ENCODE measurements at places on chromosomes 5 and 9.

DNA sequence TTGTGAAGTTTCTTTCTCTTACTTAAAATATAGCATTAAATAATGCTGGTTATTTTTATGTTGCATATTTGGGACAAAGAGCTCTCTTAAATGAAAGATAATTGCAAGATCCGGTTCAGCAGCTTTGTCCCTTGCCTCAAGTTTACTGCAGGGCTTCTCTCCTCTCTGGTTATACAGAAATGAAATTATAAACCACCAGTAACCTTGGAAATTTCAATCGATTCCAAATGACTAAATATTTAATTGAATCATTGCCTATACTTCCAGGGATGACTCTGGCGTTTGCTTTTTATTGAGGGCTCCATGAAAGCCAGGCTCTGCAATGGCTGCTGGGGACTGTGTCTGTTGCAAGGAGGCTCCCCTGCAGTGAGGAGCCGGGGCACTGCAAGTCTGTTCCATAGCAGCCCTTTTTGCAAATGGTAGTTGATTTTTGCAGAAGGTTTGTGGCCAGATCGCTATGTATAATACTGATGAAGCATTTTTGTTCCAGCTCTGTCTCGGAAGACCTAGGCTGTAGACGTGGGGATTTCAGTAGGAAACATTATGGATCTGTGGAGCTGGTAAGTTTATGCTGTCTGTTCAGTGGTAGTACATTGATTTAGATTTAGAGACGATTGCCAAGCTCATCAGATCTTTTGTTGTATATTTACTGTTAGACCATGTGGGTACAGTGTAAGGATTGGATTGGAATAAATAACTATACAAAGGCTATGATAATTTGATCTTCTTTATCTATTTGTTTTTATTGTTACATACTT, at the start of gene GARNL3:
Gene GARNL3 (plus strand): TSS at position 313 of the 758 bp plus-strand sequence. CDS start 104 bp downstream, at position 417.
- DNase-seq: peak; percentile 16

- DNase-seq: no peak
These were observed 245.3 kb upstream of the RASA1 start for GRCh38 chr5:87022415-87022814.

DNA sequence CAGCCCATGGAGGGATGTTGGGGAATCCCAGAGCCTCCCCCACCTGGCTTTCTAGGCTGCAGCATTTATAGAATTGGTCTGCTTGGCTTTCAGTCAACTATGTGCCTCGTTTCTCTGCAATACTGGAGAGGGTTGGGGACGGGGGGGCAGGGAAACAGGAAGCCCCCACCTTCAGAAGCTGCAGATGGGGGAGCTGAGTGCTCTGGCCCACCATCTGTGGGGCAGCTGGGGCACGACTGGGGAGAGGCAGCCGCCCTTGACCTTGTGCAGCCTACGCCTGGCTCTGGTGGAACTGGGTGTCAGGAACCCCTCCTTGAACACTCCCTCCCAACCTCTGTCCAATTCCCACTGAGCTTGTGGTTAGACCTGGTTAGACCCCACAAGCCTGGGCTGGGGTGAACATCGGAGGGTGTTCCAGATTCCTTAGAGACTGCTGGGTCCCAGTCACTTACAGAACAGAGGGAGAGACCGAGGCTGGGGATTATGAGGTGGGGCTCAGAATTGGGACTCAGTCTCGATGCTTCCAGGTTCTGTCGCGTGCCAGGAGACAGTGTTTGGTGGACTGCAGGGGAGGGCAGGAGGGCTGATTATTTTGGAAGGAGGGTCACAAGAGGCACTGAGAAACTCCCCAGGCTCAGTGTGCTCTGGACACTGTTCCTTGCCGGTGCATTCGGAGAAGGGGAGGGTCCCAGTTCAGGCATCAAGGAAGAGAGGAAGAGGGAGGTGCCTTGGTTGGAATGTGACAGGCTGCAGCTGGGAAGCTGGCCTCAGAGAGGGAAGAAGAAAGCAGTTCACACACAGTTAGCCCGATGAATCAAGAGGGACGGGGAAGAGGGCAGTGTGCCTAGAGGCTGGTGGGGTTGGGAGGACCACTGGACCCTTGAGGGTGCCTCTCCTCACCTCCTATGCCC, 25.6 kb downstream of the COL27A1 start:
- no peak for DNase-seq

DNA sequence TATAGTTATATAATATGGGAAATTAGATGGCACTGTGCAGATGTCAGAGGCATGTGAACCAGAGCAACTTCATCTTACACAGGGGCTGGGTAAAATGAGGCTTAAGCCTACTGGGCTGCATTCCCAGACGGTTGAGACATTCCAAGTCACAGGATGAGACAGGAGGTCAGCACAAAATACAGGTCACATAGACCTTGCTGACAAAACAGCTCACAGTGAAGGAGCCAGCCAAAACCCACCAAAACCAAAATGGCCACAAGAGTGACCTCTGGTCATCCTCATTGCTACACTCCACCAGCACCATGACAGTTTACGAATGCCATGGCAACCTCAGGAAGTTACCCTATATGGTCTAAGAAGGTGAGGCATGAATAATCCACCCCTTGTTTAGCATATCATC, 479.4 kb downstream of the TLR4 start:
- DNase-seq: no peak

DNA sequence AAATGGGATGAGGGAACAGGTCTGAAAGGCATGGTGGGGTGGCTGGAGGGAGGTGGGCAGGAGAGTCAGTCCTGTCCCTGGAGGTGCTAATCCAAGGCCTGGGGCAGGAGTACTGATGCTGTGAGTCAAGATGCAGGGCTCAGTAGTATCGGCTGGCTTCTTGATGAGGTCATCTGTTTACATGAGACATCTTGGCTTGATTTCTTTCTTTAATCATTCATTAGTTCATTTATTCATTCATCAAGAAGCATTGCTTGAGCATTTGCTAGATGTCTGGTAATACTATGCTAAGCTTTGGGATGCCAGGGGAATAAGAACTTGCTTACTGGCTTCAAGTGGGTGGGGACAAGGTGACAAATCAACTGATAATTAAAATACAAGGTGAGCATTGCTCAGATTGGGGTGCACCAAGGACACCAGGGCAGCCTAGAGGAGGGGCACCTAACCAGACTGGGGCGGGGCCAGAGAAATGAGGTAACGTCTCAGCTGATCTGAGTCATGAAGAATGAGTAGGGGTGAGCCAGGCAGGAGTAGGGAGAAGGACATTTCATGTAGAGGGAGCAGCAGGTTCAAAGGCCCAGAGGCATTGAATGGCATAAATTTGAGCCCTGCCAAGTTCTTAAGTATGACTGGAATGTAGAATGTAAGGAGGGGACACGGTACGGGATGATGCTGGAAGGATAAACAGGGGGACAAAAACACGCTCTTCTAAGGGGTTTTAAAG, 88.8 kb downstream of the EGFLAM start:
- DNase-seq: no peak

GRCh38 chr5:58737671-58738070, 154.8 kb downstream of the RAB3C start:
- DNase-seq: no peak

- DNase-seq: no peak
These were observed 34.4 kb downstream of the ICE1 start for GRCh38 chr5:5456858-5457257.

- no peak for DNase-seq
These were observed 26.2 kb downstream of the ZNF462 start for GRCh38 chr9:106889061-106889590.

GRCh38 chr9:130244548-130245165, 20.9 kb upstream of the HMCN2 start:
- DNase-seq: no peak

DNA sequence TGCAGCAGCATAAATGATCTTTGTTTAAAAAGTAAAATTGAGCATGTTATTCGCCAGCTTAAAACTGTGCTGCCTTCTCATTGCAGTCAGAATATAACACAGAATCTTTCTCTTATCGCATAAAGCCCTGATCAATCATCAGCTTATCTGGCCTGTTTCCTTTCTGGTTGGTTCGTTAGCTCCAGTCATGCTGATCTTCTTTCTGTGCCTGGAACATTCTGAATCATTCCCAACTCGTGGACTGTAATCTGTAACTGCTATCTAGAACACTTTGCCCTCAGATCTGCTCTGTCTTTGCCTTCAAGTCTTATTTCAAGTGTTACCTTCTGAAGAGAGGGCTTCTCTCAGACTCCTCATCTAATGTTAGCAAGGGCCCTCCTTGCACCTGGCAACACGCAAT, 11.9 kb upstream of the FER start:
- DNase-seq: no peak

- peak; percentile 27 for DNase-seq
These were observed 33.5 kb downstream of the CSNK1G3 start for GRCh38 chr5:123545506-123545905.

- no peak for DNase-seq
These were observed 380.2 kb upstream of the ZNF462 start for GRCh38 chr9:106482733-106483132.

- no peak for DNase-seq
These were observed 197.1 kb upstream of the HMHB1 start for GRCh38 chr5:143614831-143615230.

- no peak for DNase-seq
These were observed 51.5 kb downstream of the SLC44A1 start for GRCh38 chr9:105295986-105296385.

DNA sequence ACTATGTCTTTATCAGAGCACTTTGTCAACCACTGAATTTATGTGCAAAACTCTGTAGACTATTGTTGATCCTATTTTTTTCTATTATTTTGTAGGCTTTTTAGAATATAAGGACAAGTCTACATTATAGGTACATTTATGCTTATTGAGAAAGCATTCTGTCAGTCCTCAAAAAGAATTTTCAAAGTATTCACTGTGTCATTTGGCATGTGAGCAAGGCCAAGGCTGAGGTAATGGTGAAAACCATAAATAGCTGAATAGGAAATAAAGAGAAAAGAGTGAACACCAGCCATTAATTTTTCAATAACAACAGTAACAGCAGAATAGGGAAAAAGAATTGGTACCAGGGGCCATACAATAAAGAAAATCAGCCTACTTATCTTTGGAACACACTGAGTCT, 21.0 kb downstream of the SKIC3 start:
- DNase-seq: no peak

DNA sequence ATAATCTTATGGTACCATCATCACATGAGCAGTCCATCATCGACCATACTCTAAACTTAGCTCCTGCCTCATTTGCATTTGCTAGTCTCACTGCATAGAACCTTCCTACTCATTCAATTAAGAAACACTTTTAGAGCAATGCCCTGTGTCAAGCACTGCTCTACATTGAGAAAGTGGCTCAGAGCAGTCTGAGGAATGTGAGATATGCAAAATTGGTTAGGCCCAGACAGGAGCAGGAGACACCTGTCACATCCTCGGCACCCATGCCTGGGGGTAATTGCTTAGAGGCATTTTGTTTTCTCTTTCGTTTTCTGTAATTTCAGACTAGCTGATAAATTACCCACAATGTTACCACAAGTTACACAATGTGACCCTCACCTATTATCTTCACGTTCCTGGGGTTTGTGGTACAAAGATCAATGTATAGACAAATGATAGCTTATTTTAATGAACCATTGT, 4.9 kb upstream of the RARS1 start:
- DNase-seq: no peak

DNA sequence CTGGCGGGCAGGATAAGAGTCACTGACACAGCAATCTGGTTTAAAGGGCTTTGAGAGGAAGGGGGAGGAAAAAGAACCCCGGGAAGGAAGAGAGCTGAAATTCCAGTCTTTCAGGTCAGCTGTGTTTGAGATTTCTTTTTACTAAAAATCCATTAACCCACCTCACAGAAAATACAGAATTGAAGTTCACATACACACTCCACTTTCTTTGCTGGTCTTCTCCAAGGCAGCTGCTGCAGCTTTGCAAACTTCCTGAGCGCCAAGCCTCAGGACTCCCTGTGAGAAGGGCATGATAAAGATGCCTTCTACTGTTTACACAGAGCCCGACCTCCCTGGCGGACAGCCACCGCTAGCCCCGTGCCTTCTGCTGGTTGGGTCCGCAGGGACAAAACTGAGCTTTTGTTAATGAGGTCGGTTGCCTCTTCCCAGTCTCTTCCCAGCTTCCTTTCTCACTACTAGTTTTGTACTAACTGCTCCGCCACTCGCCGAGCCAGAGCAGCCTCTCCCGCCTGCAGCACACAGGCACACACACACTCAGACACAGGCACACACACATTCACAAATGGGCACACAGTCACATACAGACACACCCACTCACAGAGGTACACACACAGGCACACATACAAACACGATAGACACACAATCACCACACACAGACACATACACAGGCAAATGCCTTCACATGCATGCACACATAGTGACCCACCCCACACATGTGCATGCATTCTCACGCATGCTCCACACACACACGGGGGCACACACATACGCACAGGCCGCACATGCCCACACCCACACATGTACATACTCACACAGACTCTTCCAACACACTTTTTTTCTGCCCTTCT, at the start of gene FREM1:
Gene FREM1 (minus strand): TSS at position 468 of the 845 bp plus-strand sequence. CDS start 41,451 bp downstream, outside the sequence.
- DNase-seq: peak; percentile 76

DNA sequence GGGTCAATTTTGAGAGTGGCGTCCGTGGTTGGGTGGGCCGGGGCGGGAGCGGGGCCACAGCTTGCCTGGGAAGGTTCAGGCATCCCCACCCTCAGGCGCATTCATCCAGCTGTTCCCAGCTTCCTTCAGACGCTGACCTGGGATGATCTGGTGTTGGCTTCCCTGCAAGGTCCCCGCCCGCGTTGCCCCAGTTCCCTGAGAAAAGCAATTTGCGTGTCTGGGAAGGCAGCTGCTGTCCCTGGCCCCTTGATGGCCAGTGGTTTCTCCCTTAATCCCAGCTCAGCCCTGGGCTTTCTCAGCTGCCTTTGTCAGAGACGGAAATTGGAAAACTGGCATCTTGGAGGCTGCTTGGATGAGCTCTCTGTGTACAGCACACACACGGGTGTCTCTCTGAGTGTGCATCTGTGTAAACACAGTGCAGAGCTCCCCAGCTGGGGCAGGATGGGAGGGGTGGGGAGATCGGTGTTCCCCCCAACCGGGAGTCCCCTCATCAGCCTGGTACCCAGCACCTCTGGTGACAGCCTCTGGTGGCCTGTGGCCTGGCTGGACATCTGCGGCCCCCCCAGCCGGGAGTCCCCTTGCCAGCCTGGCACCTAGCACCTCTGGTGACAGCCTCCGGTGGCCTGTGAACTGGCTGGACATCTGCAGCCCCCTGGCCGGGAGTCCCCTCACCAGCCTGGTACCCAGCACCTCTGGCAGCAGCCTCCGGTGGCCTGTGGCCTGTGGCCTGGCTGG, 94.0 kb downstream of the COL5A1 start:
- DNase-seq: no peak

DNA sequence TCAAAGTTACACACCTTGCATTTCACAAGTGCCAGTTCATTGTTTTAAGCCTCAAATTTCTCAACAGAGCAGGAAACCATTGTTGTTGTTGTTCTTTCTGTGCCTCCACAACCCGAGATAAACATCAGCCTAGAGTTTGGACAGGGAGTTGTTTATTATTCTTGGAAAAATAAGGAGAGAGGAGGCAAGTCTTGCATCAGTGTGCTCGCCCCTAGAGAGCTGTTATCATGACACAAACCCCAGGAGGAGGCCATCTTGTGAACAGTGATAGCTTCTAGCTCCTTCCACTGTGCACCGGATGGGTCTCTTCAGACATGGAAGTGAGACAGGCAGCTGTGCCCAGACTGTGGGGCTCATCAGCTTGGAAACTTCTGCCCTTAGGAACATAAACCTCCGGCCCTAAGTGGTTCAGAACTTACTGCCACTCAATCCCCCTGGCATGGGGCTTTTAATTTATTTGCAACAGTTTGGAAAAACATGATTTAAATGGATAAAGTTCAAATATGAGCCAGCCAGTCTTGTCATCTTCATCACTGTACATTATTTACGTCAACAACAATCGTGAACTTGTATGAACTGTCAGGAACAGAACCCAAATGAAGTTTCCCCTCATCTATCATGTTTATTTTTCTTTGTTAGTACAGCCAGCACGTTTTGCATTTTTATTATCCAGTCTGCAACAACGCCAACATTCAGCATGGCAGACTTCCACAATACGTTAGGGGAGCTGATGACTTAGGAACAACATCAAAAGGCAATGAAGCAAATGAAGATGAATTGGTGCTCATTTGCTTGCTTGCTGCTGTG, 181.7 kb upstream of the S1PR3 start:
- DNase-seq: no peak

Measured in COR-L47 (cell line).